ENCODE measurements at places on chromosomes 6 and 20. TPM values are rescaled to one million over a fixed set of nuclear protein-coding genes. Genes with fewer than 3 reads are reported as not detected.

SLC12A5 gene
- not detected for total RNA-seq

DNA sequence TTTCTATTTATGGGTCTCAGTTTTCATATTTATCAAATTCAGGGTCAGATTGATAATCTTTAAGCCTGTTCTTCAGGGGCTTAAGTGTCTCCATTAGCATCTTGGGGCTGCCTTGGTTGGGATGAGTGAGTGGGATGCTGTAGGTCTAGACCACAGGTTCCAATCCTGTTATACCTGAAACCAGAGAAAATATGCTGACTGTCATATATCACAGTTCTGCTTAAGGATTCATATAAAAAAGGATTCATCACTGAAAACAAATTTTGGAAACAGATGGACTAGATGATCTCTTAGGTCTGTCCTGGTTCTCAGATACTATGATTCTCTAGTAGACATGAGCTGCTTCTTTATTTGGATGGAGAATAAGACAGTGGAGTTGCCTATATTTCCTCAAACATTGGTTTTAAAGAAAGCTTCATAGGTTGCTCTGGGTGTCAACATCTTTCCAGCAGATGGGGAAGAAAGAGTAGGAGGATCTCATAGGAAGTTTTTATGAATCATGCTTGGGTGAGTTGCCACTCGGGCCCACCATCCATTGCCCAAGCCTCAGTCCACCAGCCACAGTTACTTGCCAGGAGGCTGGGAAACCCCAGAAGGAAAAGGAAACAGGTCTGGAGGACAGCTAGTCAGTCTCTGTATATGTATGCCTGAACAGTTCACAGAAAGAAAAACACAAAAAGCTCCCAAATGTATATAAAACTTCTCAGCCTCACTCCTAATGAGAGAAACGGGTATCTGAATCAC lies 42.9 kb upstream of the MAP7 start:
- DNase-seq, result no peak

TMEM30A gene
- total RNA-seq, result 97.0 TPM

DNA sequence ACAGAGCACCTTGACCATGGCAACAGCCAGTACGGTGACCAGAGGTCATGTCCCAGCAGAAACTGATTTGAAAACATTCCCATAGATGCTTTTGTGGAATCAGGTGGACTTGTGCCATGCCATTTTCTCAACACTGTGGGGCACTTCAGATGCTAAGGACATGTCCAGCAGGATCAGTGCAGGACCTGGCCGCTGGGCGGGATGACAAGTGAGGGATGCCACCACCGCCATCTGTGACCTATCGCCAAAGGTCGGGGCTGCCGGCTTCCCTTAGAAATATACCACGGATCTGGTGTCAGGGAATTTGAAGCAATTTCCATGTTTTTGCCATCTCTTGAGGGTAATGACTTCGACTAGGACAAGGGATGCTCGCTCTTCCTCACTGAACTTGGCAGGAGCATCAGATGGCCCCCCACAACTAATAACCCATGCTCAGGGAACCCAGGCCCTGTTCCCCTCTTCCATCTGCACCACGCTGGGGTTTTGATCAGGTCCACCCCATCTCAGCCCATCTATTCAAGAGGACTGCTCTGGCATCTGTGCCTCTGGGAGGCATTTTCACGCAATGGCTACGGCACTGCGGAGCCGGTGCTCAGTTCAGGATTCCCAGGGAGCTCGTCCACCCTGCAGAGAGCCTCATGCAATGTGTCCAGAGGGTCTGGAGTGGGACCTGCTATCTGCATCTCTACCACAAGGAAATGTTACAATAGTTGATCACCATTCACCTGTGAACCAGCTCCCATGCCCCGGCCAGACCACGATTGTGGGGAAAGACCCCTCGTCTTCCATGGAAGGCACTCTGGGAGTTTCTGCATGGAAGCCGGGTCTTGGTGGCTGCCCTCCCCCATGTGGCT lies 302.6 kb downstream of the TAF4 start:
- no peak for DNase-seq

DNA sequence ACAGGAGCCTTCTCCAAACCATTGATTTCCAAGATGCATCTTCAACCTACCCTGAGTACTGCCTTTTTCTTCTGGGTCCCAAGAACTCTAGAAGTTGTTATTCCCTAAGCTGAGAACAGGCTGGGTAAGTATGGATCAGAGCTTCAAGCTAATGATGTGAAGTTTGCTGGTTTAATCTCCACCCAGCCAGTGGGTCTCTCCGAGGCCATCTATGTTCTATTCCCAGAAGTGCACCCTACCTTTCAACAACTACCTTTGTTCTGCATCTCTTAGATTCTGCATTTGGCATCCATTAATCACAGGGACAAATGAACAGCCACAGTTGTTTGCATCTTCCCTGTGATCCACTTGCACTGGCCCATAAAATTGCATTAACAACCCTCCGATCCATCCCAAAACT lies 246.2 kb downstream of the HIVEP2 start:
- DNase-seq, result no peak

GRCh38 chr20:2618815-2619214 lies 33.6 kb upstream of the NOP56 start:
- no peak for DNase-seq

GNAS-AS1 gene
- 0.34 TPM for total RNA-seq

PI16 gene
- total RNA-seq, result 8.4 TPM

All from esophagus squamous epithelium (tissue), 5 donors.